NCI-H1694 treated with DMSO at 0.1 percent for 48 hours (cell line): ENCODE measurements at places on chromosomes 16 and 17.

DNA sequence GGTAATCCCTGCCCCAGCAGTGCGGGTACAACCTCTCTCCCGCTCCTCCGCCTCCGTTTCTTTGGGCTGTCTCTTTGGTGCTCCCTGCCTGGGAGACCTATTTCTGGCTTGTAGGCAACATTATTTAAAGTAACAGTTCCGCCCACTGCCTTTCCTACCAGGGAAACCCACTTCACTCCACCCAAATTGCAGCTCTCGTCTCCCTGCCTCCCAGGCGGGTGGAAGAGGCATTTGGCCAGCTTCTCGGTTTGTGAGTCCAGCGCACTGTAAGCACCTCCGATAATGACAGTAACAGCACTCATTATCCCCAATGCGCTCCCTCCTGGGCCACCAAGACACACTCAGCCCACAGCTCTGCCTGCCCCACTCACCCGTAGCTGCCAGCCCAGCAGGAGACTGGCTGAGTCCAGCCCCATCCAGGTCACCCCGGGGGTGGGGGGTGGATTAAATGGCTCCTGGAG lies 165.1 kb upstream of the CDC42EP4 start:
- DNase-seq: no peak

DNA sequence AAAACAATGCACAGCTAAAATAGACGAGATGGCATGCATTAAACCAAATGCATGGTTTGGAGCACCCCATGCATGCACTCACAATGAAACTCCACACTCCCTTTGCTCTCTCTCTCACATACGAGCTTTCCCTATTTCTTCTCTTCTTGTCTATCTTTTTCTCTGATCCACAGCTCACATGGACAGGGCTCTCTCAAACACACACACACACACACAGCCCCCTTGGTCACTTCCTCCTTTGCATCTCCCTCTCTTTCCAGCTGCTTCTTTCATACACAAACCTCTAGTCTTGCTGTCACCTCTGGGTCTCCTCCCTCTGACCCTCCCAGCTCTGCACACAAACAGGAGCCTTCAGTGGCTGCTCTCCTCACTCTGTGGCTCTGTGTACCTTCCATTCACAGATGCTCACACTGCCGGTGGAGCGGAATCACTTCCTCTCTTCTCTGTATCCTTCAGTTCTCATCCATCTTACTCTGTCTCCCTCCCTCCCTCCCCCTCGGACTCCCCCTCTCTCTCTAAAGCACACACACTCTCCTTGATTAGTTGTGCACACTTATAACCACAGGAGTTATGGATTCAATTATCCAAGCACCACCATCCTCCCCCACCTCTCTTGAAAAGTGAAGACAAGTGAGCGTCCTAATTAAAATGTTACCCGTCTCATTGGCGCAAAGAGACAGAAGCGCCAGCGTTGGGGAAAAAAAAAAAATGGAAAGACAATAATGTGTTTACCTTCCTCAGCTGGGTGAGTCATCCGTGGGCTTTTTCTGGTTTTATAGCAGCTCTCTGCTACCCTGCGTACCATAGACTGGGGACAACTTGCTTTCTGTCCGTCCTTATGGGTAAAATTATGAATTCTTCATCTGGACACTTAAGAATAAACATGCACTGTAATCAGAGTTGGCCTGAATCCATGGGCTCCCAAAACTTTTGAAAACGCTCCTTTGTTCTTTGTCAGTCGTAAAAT lies 90.8 kb downstream of the SHISA6 start:
- no peak for DNase-seq

DNA sequence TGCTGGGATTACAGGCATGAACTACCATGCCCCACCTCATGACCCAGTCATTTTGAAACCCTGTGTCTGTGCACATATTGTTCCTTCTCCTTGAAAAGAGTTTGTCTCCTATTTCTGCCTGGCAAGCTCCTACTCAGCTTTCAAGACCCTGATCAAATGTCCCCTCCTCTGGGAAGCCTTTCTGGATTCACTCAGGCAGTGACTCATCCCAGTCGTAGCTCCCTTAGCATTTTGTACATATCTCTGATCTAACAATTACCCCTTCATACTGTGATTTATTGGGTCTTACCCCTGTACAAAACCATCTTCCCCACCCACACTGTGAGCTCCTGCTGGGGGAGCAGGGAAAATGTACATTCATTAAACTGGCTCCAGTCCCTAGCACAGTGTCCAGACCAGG lies 18.1 kb upstream of the ABCC12 start:
- DNase-seq: no peak

GRCh38 chr16:13997933-13998332 lies 73.2 kb upstream of the MRTFB start:
- DNase-seq: no peak

DNA sequence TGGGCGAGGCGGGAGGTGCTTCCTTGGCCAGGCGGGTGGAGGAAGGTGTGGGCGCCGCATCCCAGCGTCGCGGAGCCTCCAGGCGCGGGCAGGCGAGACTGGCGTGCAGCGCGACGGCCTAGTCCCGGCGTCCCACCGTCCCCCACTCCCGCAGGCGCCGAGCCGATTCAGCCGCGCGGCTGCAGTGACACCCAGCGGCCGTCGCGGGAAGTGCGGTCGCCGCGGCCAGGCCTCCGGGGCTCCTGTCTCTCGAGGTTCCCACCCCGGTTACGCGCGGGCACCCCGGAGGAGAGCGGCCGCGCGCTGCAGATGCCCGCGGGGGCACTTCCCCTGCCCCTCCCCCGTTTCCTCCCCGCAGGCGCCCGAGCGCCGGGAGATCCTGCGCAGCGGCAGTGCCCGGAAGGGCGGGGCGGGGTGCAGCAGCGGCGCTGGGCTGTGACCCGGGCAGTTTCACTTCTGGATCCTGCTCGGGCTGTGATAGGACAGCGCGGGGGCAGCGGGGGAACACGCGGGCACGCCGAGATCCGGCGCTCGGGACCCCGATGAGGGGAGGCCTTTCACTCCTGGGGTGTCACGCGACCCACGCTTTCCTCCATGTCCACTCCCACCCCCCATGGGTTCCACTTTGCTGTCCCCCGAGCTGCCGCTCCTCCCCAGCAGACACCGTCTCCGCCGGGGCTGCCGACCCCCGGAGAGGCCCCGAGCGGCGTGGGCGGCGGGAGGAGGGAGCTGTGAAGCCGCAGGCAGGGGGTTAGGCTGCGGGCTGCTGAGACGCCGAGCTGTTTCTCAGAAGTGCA lies 16.6 kb downstream of the GRB7 start:
- DNase-seq: peak; percentile 60

DNA sequence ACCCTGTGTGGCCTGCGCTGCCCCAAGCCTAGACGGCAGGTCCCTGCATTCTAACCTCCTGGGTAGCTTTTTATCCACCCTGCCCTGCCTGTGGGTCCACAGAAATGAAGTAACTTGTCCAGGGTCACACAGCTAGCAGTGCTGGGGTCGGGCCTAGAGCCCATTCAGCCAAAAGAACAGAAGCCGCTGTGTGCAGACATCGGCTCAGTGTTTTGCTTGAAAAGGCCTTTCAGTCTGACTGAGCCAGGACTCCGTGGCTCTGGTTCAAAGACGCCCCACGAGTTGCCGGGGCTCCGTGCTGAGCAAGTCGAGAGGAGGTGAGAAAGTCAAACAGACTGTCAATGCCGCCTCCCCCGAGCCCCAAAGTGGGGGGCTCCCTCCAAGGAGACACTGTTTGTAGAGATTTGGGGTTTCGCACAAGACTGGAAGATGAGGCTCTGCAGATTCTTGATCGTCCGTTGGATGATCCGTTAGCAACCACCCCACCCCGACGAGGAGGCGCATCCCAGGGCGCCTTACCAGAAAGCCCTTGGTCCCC lies 226.2 kb downstream of the NTN1 start:
- DNase-seq: no peak

- no peak for DNase-seq
These were observed 359.7 kb downstream of the CDH11 start for GRCh38 chr16:64762211-64762610.

- no peak for DNase-seq
These were observed 6.9 kb downstream of the MYO19 start for GRCh38 chr17:36527621-36528250.

DNA sequence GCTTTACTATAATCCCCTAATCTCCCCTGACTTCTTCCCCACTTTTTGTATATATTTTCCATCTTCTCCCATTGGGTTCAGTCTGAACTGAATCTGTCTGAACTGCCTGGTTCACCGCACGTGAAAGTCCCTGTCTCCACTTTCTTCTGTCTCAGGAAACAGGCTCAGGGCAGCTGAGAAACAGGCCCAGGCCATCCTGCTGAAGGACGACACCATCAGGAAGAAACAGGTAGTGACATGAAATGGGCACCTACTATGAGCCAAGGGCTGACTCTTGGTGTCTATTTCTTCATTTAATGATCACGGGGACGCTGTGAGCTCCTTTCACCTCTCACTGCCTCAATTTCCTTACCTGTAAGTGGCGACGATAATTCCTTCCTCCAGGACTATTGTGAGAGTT lies 90.5 kb upstream of the HSBP1 start:
- DNase-seq: no peak

GRCh38 chr16:84065536-84066132 lies 23.0 kb upstream of the SLC38A8 start:
- DNase-seq: peak; percentile 43

GRCh38 chr17:75125984-75126383 lies 5.6 kb downstream of the NT5C start:
- DNase-seq: no peak

DNA sequence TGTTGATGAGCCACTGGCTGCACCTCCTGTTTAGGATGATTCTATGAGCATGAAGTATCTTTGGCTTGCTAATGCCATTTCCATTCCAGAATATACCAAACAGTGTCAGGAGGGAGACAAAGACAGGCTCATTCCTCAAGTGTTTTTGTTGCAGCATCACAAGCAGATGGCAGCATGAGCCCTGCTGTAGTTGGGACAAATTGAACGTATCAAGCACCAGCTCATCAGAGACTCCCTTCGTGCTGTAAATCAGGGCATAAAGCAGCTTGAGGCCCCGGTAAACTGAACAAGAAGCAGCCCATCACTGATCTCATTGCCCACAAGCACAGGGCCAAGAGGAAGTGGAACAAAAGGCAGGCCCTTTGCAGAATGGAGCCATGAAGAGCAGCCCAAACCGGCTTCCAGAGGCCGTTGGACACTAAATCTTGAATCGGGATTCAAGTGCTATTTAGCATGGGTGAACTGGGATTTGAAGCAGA lies 45.9 kb upstream of the HS3ST3A1 start:
- no peak for DNase-seq

DNA sequence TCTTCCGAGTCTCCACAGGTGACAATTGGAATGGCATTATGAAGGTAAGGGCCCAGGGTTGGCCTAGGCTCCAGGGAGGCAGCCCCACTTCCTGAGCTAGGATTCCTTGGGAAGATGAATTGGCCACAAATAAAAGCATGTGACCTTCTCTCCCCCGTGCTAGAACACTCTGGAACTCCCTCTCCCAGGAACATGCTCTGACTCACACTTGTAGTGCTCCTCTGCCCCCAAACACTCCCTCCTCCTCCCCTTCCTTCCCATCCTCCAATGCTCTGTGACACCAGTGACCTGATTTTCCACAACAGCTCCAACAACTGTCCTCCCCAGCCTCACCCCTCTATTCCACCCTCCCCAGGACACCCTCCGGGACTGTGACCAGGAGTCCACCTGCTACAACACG lies 16.4 kb upstream of the ABCC3 start:
- no peak for DNase-seq

- DNase-seq: peak; percentile 90
These were observed 18.8 kb upstream of the GAA start for GRCh38 chr17:80082403-80083135.

- peak; percentile 18 for DNase-seq
These were observed 261.8 kb upstream of the PSMD7 start for GRCh38 chr16:74034862-74035261.

DNA sequence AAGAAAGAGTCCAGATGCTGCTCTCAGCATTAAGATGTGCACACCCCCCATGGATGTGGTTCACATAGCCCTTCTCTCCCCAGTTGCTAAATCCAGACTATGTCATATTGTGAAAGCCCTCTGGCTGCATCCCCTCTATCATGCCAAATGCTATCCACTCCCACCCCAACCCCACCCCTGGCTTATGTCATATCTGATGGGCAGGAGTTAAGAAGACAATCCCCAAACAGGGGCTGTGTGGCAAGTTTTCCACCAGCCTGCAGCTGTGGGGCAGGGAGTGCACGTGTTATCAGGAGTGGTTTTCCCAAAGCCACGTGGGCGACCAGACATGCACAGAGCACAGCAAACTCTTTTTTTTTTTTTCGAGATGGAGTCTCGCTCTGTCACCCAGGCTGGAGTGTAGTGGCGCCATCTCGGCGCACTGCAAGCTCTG lies 10.0 kb downstream of the FAM117A start:
- no peak for DNase-seq

DNA sequence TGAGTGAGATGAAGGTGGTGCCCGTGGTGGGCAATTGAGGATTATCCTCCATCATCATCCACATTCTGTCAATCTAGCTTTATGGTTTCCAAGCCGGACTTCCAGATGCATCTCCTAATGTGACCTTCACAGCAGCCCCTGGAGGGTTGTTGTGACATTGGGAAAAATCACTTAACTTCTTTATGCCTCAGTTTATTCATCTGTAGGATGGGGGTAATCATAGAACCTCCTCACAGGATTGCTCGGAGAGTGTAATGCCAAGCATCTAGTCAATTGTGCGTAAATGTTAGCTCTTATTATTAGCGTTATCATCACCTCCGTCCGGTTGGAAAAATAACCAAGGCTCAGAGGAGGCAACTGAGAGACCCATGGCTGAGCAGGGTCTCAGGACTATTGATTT lies 214.0 kb downstream of the CCDC182 start:
- DNase-seq: no peak

GRCh38 chr16:25192096-25192495 lies 24.7 kb upstream of the AQP8 start:
- DNase-seq: no peak

GRCh38 chr16:48687421-48688038 lies 77.5 kb upstream of the N4BP1 start:
- peak; percentile 49 for DNase-seq

GRCh38 chr17:35948092-35948491 lies 4.6 kb upstream of the LYZL6 start:
- DNase-seq: no peak

DNA sequence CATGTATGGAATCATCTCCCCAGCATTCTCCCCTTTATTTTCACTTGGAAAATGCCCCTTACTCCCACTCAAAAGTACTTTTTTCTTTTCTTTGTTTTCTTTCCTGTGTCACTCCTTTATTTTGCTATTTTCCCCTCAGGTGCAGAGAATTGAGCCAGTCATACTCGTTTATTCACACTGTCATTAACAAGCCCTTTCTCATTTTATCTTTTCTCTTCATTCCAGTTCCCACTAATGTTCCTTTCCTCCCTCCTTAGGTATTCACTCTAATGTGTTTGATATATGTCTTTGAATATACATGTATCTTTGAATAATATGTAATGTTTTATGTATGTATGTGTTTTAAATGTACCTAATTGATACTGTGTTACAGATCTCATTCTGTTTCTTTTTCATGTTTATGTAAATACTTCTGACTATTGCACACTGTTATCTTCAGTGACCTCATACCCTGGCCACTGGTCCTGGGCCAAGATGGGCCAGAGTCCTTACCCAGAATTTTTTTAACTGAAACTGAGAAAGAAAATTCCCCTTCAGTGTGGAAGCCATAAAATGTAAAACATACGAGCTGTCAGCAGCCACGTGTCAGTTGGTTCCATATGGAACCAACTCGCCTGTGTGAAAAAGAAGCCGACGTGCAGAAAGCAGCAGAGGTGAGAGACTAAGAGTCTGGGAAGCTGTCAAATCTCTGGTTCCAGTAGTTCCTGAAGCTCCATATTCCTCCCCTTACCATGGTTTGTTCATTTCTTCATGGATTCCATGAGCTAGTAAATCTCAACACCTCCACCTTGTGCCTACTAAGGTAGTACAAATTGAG lies 5.8 kb downstream of the SRR start:
- DNase-seq: no peak
